Activated T-cell treated with anti-CD3 and anti-CD28 coated beads, Interleukin-2, amount 50 U/mL, for 72 hours (primary cell): ENCODE measurements at places on chromosomes 7 and 10. TPM values are rescaled to one million over a fixed set of nuclear protein-coding genes. Genes with fewer than 3 reads are reported as not detected.
A peak's percentile ranks its signal among the peaks of the same experiment; 100 is the strongest.

- H3K27ac ChIP-seq, result no peak overlapping the region
- DNase-seq, result no peak
- H3K4me1 ChIP-seq, result no peaks in the 10 kb centered on the region
- no peak overlapping the region for H3K4me3 ChIP-seq
- no peaks in the 10 kb centered on the region for H3K36me3 ChIP-seq
Observed at GRCh38 chr10:62924344-62924748, 108.2 kb upstream of the EGR2 start.

DNA sequence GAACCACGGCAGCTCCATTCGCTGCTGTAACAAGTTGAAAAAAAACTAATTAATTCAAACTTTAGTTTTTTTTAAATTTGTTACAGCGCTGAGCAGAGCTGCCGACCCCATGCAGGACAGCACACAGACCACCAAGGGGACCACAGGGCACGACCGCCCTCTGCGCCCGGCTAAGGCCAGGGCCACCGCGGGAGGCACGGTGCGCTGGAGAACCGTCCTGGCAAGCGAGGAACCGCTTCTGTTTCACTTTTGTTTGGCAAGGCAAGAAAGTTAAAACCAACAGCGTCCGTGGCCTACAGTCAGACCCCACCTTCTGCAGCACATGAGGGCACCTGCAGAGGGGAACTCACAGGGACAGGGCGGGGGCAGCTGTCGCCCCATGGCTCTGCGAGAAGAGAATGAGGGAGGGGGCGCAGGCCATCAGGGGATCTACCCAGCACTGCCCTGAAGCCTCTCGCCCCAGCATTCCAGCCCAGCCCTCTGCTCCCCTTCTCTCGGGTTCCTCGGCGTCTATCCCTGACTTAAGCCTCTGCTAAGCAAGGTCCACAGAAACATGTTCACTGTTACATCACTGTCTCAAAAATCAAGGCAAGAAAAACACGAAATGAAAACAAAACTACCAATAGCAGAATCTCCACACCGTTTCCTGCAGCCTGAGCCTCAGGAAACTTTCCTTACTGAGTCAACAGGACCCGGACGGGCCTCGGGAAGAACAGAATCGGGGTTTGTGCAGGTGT, 204.4 kb downstream of the DIP2C start:
- H3K36me3 ChIP-seq, result no peaks in the 10 kb centered on the region
- DNase-seq, result peak; percentile 10
- H3K4me1 ChIP-seq, result peaks cover 7% of the 10 kb centered on the region
- no peaks in the 10 kb centered on the region for H3K27me3 ChIP-seq
- H3K27ac ChIP-seq, result peak overlapping the region; percentile 97
- peak overlapping the region; percentile 77 for H3K4me3 ChIP-seq

DNA sequence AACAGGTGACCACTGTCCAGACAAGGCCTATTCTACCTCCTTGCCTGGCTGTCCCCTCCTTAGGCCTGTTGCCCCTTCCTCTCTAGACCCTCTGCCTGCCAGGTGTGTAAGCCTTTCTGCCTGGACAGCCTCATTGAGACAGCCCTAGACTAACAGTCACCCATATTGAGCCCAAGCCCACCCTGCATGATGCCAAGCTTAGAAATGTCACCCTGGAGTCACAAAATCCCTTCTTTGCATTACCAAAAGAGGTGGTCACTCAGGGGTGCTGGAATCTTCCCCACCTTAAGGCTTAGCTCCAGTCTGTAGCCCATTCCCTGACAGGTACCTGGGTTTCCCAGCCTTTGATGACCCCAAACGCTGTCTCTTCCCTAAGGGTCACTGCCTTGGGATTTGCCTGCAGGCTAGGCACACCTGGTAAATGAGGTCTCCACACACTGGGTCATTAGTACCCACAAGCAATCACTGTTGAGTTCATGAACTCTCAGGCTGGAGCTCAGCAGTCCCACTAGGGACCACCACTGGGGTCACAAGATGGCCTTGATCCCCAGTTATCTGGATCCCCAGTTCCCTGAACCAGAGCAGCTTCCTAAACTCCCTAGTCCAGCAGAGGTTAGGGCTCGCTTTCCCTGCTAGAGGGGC, 54.9 kb upstream of the CAMK2B start:
- no peak for DNase-seq
- no peaks in the 10 kb centered on the region for H3K27me3 ChIP-seq
- H3K4me3 ChIP-seq, result no peak overlapping the region
- no peak overlapping the region for H3K27ac ChIP-seq

GRCh38 chr7:150458235-150458634, 7.8 kb downstream of the GIMAP8 start:
- H3K36me3 ChIP-seq, result peaks cover 45% of the 10 kb centered on the region
- no peak overlapping the region for H3K27ac ChIP-seq
- no peaks in the 10 kb centered on the region for H3K27me3 ChIP-seq
- DNase-seq, result no peak
- H3K4me1 ChIP-seq, result peaks cover 36% of the 10 kb centered on the region

DNA sequence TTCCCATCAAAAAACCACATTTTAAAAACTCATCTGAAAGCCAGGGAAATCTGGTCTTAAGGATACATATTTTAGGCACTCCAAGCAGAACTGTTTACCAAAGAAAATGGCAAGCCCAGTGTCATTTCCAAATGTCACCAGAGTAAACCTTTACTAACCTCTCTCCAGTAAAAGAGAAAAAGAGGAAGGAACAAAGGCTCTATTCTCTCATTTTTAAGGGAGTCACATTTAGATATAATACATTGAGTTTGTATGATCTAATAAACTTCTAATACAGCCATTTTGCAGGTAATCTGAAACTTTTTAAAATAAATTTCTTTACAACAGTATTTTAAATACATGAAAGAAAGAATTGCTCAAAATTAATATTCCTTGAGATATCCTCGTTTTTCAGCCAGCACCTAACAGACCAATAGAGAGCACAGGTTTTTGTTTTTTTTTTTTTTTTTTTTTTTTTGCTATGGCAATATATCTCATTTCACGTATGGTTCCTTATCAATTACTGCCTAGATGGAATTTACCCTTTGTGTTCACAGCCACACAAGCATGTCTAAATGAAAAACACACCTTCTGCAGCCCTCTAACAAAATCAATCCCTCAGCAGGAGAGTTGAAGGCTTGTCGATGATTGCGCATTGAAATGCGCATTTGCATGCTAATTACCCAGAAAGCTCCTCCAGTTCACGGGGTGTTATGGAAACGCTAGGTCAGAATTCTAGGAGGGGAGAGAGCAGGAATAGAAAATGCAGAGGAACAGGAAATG, 39.8 kb upstream of the MSRB2 start:
- no peaks in the 10 kb centered on the region for H3K36me3 ChIP-seq
- DNase-seq, result no peak
- no peak overlapping the region for H3K27ac ChIP-seq

- H3K27ac ChIP-seq, result no peak overlapping the region
- peak overlapping the region; percentile 91 for H3K4me3 ChIP-seq
- peak; percentile 56 for DNase-seq
- H3K4me1 ChIP-seq, result peaks cover 29% of the 10 kb centered on the region
Observed at GRCh38 chr10:50417886-50418830, 166.8 kb upstream of the ASAH2 start.

The ARHGEF5 gene
- 16.8 TPM for total RNA-seq

The HACD1 gene
- 4.2 TPM for total RNA-seq

The PLA2G12B gene
- total RNA-seq, result not detected

The DKK1 gene
- total RNA-seq, result not detected

The HEPACAM2 gene
- total RNA-seq, result not detected

The MRLN gene
- total RNA-seq, result not detected

The CTAGE4 gene
- 4.2 TPM for total RNA-seq
